ENCODE measurements at places on chromosomes 12 and 14.

- DNase-seq: no peak
Observed at GRCh38 chr14:75297411-75298040, 18.9 kb downstream of the FOS start.

- peak; percentile 24 for DNase-seq
Observed at GRCh38 chr12:3761116-3761735, 8.3 kb upstream of the CRACR2A start.

DNA sequence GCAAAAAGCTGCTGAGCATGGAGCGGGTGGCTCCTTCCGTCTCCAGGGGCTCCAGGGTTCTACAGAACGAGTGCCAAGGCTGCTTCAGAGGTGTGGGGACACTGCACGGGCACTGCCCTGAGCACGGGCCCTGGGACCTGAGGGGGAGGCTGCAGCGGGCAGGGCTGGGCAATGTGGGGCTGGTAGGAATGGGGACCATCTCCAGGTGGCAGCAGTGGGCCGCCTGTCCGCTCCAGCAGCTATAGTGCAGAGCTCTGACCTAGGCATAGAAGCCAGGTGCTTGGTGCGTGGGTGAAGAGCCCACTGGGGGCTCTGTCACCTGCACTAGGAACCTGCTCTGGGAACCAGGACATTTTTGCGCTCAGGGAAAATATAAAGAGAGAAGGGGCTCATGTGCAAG is 22.3 kb downstream of the HDAC7 start:
- no peak for DNase-seq

- DNase-seq: no peak
Observed at GRCh38 chr14:106877517-106877916, 1351.1 kb downstream of the TMEM121 start.

DNA sequence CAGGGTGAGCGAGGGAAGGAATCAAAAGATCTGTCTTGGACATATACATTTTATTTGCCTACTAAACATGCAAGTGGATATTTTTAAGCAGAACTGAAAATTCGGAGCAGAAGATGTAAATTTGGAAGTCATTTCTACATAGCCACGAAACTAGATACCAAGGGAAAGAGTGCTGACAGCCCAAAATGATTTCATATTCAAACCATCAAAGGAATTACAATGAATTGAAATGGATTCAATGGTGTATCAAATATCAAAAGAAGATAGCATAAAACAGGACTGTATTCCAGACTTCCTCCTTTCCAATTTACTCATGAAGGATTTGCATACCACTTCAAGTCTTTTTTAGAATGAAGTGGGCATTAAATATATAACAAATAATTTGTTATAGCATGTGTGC is 313.5 kb upstream of the KITLG start:
- DNase-seq: peak; percentile 23

GRCh38 chr12:25253371-25254068 is 2.8 kb upstream of the KRAS start:
- no peak for DNase-seq

DNA sequence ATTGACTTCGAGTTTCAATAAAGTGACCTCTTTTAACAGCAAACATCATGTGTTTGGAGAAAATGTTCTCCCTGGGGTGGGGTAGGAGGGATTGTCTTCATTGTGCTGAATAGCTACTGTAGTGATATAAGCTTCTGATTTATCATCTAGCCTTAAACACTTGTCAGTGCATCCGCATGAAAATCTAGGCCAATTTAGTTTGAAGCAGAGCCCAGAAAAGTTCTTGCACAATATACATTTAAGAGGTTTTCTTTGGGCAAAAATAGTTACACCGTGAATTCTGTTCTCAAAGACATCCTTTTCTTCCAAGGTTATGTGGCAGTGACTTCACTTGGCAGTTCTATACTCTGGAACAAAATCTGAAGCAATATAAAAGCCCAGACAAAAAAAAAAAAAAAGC is 136.0 kb upstream of the IFNG-AS1 start:
- peak; percentile 73 for DNase-seq

- no peak for DNase-seq
Observed at GRCh38 chr14:58537004-58537403, 100.8 kb upstream of the DACT1 start.

GRCh38 chr12:62599854-62600437 is 133.3 kb downstream of the MON2 start:
- no peak for DNase-seq

DNA sequence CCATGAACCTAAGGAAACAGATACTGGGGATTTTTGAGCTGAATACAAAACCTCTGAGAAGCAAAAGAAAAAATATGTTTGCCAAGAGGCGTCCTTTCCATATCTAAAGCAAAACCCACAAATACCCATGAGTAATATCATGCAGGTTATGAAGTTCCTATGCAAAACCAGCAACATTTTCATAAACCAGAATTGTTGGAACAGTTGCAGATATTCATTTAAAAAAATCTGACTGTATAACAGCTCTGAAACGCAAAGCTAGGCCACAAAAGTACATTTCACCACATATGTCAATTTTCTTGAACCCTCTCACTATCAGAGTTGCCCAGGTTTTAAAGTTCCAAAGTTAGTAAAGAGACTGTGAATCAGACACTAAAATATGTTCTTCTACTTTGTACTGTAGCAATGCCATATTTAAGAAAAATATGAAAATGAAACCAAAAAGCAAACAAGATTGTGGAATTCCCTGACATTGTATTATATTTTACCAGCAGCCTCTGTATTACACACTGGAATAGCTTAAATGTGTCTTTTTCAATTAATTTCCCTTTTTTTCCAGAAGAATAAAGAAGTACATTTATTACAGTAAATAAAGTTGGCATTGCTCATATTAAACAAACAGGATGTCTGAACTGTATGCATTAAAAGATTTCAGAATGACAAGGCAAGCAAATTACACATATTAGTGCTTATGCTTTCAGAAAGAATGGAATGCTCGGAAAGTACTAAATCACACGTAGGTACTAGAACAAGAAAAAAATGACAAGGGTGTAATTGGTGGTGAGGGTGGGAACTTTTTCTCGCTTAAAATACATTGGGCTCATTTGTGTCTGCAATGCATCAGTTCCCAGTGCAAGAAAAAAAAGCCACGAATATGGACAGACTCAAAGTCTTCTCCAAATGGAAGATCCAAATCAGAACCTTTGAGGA is 33.6 kb upstream of the HIF1A start:
- peak; percentile 63 for DNase-seq

DNA sequence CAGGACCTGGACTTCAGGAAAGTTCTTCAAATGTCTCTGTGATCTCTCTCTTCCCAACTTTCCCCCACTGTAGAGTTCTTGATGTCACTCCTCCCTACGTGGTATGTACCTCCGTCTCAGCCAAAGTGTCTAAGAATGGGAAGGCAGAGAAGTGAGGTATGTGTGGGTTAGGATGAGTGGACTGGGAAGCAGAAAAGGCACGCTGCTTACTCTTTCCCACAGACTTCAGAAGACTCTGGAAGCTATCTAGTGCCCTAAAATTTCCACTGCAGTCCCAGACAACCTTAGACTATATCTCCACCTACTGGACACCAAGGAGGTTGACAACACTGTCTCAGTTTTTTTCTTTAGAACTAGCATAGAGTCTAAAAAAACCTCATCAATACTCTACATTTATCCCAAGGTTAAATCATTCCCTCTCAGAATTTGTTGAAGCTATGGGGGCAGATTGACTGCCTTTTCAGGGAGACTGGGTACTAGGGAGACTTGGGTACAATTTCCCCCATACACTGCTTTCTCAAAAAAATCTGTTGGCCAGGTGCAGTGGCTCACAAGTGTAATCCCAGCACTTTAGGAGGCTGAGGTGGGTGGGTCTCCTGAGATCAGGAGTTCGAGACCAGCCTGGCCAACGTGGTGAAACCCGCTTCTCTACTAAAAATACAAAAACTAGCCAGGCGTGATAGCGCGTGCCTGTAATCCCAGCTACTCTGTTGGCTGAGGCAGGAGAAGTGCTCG is 20.6 kb upstream of the ITGA5 start:
- peak; percentile 78 for DNase-seq

GRCh38 chr14:77154421-77154820 is 12.8 kb upstream of the ZDHHC22 start:
- no peak for DNase-seq

DNA sequence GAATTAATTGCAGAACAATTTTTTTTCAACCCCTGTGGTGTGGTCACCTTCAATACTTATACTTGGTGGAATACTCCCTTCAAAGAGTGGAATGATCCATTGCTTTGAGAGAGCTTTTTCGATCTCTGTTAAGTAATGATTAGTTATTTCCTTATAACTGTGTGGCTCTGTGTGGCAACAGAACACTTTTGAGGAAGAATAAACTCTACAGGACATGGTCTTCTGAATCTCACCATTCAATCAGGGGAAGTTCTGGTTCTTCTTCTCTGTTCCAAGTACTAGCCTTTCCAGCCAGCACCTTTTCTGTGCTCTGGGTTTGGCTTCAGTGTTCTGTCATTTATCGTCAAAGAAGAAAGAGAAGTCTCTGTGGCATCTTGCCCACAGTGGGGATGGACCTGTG is 369.2 kb downstream of the ZFP36L1 start:
- DNase-seq: no peak

- peak; percentile 9 for DNase-seq
Observed at GRCh38 chr14:97293659-97294058, 496.5 kb downstream of the VRK1 start.

DNA sequence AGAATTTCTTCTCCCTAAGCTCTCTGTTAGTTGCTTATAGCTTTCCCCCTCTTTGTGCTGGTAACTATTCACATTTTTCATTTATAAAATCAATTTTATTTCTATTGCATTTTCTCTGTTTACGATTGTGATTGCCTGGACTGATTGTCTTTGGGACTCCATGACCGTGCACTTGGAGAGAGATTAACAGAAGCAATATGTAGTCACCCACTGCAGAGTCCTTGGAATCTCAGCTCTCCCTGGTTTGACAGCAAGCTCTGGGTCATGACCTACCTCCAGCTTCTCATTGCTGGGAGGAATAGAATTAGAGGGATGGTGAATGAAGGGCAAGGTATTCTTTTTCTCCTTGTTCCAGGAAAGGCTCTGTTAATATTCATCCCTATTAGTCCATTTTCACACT is 398.2 kb downstream of the AACS start:
- DNase-seq: no peak

All from fibroblast of skin of right quadriceps (primary cell).